ENCODE measurements at places on chromosomes 3 and 15. TPM values are rescaled to one million over a fixed set of nuclear protein-coding genes. Genes with fewer than 3 reads are reported as not detected.

DNA sequence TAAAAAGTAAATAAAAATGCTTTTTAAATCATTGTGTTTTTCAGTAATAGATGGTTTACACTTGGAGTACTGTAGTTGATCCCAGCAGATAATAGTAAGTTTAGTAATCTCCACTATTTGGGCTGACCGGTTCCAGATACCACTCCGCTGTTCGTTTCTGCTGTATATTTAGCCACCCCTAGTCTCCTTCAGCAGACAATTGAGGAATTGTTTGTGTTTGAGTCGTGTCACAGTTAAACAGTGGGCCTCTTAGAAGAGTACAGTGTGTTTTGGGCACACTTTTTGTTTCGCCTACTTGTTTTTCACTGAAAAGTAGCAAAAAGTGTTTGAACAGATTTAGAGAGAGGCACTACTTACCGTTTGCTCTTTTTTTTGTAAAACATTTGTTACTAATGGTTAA, 33.2 kb downstream of the PAK2 start:
- DNase-seq = no peak
- no peak overlapping the region for H3K27ac ChIP-seq
- no peaks in the 10 kb centered on the region for H3K36me3 ChIP-seq
- H3K4me1 ChIP-seq = no peaks in the 10 kb centered on the region
- no peaks in the 10 kb centered on the region for H3K27me3 ChIP-seq

GRCh38 chr15:73321496-73322450, 47.0 kb downstream of the HCN4 start:
- no peak for DNase-seq
- no peak overlapping the region for H3K27ac ChIP-seq
- no peak overlapping the region for H3K4me3 ChIP-seq

DNA sequence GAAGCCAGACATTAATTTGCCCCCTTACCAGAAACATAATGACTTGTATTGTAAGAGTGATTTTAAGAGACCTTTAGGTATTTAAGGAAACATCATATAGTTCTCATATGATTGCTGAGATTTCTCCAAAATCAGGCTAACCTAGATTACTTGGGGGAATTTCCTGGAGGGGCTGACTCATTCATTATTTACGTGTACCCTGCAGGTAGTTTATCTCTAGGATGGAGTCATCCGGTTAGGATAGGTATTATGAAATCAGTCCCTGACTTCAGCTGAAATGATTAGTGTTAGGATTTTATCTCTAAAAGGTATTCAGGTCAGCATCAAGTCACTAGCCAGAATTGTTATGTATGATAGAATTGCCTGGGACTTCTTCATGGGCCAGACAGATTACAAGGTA, 97.5 kb downstream of the TCF12 start:
- no peak overlapping the region for H3K4me3 ChIP-seq
- H3K27ac ChIP-seq = no peak overlapping the region
- no peaks in the 10 kb centered on the region for H3K27me3 ChIP-seq
- DNase-seq = no peak

DNA sequence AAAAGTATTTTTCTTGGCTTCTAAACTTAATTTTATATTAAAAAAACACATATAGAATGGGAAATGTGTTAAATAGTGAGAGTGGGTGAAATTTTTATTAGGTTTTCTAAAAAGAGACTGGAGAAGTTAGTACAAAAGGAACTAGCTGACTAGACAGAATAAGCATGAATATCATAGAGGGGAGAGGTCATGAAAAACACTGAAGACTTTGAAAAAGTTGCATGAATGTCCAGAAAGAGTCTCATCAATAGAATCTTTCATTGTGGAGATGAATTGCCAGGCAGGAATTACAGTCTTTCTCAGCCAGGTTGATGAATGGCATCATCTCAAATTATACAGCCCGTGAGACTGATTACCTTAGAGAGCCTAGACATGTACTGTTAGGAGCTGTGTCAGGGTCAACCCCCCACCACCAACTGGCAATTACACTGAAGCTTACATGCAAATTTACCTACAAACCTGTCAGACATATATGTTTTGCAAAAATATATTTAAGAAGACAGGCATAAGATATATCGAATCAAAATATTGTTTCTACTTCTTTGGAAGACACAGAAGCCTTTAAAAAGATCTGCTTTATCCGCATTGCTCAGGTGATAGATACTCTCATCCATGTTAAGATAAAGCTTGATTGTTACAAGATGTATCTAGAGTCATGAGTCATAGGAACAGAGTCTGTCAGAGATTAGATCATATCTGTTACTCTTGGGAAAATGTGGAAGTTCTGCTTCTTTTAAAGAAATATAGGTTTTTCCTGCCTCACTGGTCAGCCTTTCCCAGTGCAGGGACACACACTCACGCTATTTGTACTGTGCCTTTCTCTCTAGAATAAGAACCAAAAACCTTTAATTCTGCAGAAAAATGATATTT, 34.8 kb upstream of the PFN2 start:
- H3K27ac ChIP-seq = no peak overlapping the region
- H3K36me3 ChIP-seq = no peaks in the 10 kb centered on the region
- no peak for DNase-seq
- no peaks in the 10 kb centered on the region for H3K27me3 ChIP-seq
- H3K4me3 ChIP-seq = no peak overlapping the region
- H3K4me1 ChIP-seq = no peaks in the 10 kb centered on the region

DNA sequence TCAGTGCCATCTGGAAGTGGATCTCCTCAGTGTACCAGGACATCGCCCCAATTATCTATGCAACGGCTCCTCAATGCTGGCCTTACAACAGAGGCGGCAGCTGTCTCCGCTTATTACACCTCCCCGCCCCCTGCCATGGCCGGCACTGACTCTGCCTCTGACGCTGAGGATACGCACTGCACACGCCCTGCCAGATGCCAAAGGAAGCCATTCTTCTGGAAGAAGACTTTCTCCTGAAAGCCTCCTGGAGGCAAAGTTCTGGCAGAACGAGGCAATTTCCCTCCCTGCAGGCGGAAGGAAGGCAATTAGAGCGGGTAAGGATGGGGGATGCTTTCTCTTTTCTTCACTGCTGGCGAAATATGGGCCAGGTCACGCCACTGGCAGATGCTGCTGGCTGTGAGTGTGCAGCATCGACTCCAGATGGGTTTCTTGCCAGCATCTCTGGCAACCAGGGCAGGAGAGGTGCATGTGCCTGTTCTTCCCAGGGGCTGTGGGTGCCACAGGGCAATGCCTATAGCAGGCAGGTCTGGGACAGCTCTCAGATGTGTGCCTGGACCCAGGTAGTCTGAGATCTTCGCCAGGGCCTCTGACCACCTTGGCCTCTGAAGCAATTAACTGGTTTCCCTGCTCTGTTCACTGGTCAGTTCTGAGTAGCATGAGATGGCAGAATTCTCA, 62.2 kb upstream of the MRPS22 start:
- H3K36me3 ChIP-seq = no peaks in the 10 kb centered on the region
- no peaks in the 10 kb centered on the region for H3K27me3 ChIP-seq
- DNase-seq = no peak
- H3K4me1 ChIP-seq = no peaks in the 10 kb centered on the region
- H3K27ac ChIP-seq = no peak overlapping the region

DNA sequence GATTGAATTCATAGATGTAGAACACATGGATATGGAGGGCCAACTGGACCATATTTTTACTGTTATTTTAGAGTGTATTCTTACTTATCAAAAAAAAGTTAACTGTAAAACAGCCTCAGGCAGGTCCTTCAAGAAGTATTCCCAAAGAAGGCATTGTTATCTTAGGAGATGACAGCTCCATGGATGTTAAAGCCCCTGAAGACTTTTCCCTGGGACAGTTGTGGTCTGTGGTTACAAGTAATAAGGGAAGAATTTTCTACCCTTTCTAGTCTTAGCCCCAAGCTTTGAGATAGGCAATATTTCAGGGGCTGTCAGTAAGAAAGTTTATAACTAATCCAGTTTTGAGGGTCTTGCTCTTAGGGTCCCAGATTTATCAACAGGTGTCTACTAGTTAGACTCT, 62.5 kb downstream of the LRRC49 start:
- H3K4me1 ChIP-seq = no peaks in the 10 kb centered on the region
- H3K36me3 ChIP-seq = no peaks in the 10 kb centered on the region
- no peak overlapping the region for H3K27ac ChIP-seq
- H3K4me3 ChIP-seq = no peak overlapping the region
- no peak for DNase-seq

- DNase-seq = no peak
- H3K4me1 ChIP-seq = no peaks in the 10 kb centered on the region
- no peak overlapping the region for H3K27ac ChIP-seq
- H3K4me3 ChIP-seq = no peak overlapping the region
- no peaks in the 10 kb centered on the region for H3K27me3 ChIP-seq
Observed at GRCh38 chr3:96027718-96028117, 786.7 kb upstream of the EPHA6 start.

- peaks cover 12% of the 10 kb centered on the region for H3K4me1 ChIP-seq
- DNase-seq = no peak
- H3K27me3 ChIP-seq = no peaks in the 10 kb centered on the region
- no peak overlapping the region for H3K27ac ChIP-seq
Observed at GRCh38 chr3:112360561-112360960, 27.6 kb downstream of the CD200 start.

DNA sequence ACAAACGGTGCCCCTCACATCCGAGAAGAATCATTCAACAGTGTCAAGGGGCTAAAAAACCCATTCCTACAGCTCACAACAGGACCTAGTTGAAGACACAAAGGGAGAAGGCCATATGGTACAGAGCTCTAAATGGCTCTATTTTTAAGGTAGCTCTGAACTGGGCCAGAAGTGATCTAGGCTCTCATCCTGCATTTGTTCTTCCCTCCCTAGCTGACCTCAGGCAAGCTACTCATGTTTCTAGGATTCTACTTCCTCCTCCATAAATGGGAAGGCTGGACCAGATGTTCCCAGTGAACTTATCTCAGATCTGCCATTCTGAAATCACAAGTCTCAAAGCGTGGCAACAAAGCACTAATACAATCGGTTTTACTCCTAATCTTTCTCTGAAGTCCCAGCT, 62.3 kb downstream of the CPNE4 start:
- H3K4me1 ChIP-seq = no peaks in the 10 kb centered on the region
- H3K27ac ChIP-seq = no peak overlapping the region
- H3K27me3 ChIP-seq = no peaks in the 10 kb centered on the region
- no peak overlapping the region for H3K4me3 ChIP-seq

GRCh38 chr15:30043211-30043655, 39.5 kb upstream of the GOLGA8J start:
- no peaks in the 10 kb centered on the region for H3K27me3 ChIP-seq
- H3K4me3 ChIP-seq = no peak overlapping the region
- DNase-seq = peak; percentile 35
- H3K4me1 ChIP-seq = no peaks in the 10 kb centered on the region

DNA sequence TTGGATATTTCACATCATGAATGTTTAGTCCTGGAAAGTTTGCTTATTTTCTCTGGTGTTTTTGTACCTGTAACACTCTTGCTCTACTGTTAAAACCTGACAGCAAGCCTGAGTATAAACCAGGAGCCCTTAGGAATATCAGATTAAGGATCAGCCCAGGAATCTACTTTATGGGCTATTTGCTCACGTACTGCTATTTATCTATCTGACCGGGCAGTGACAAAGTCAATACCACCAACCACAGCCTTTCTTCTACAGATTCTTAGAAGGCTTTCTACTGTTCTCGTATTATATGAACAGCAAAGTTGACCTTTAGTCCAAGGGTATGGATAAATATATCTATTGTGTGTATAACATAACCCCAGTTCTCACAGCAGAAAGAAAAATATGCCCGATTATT, 521.2 kb downstream of the RBMS3 start:
- H3K4me3 ChIP-seq = no peak overlapping the region
- no peaks in the 10 kb centered on the region for H3K4me1 ChIP-seq
- H3K27me3 ChIP-seq = no peaks in the 10 kb centered on the region
- H3K36me3 ChIP-seq = no peaks in the 10 kb centered on the region
- no peak for DNase-seq

- H3K4me1 ChIP-seq = peaks cover 3% of the 10 kb centered on the region
- no peaks in the 10 kb centered on the region for H3K36me3 ChIP-seq
- H3K4me3 ChIP-seq = no peak overlapping the region
- no peak overlapping the region for H3K27ac ChIP-seq
- no peaks in the 10 kb centered on the region for H3K27me3 ChIP-seq
Observed at GRCh38 chr3:119774444-119774843, 7.5 kb upstream of the NR1I2 start.

DNA sequence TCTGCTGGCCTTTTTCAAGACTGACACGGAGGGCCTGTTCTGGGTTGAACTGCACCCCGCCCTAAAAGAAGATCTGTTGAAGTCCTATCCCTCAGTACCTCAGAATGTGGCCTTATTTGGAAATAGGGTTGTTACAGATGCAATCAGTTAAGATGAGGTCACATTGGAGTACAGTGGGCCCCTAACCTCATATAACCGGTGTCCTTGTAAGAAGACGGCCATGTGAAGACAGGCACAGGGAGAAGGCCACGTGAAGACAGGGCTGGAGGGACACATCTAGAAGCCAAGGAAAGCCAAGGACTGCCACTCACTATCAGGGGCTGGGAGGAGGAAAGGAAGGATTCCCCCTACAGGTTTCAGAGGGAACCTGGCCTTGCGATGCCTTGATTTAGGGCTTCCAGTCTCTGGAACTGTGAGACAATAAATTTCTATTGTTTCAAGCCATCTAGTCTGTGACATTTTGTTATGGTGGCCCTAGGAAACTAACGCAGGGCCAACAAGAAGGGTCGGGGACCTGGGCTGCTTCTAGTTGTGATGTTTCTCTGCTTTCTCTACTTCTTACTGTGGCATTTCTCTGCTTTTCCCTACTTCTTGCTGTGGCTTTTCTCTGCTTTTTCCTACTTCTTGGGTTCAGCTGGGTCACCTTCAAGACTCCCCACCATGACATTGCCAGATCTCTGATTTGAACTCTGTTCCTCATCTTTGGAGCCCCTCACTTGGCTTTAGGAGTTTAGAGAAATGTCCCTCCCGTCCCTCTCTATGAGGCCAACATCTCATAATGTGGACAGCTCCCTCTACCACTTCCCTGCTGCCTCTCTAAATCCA, 4.8 kb upstream of the CCDC174 start:
- H3K27me3 ChIP-seq = peaks cover 19% of the 10 kb centered on the region
- H3K36me3 ChIP-seq = no peaks in the 10 kb centered on the region
- no peak overlapping the region for H3K4me3 ChIP-seq

GRCh38 chr3:125110876-125111480, 55.2 kb upstream of the HEG1 start:
- H3K36me3 ChIP-seq = no peaks in the 10 kb centered on the region
- no peak overlapping the region for H3K27ac ChIP-seq
- no peaks in the 10 kb centered on the region for H3K27me3 ChIP-seq
- no peak overlapping the region for H3K4me3 ChIP-seq
- no peak for DNase-seq

GRCh38 chr3:171788546-171789351, 21.5 kb downstream of the PLD1 start:
- no peaks in the 10 kb centered on the region for H3K27me3 ChIP-seq
- peaks cover 40% of the 10 kb centered on the region for H3K4me1 ChIP-seq
- no peaks in the 10 kb centered on the region for H3K36me3 ChIP-seq
- H3K4me3 ChIP-seq = no peak overlapping the region
- DNase-seq = no peak

- DNase-seq = no peak
- no peaks in the 10 kb centered on the region for H3K36me3 ChIP-seq
- H3K27ac ChIP-seq = no peak overlapping the region
- H3K4me1 ChIP-seq = no peaks in the 10 kb centered on the region
- no peak overlapping the region for H3K4me3 ChIP-seq
Observed at GRCh38 chr3:114323546-114324254, 29.9 kb downstream of the TIGIT start.

- no peaks in the 10 kb centered on the region for H3K36me3 ChIP-seq
- no peak for DNase-seq
- peaks cover 4% of the 10 kb centered on the region for H3K27me3 ChIP-seq
- H3K4me3 ChIP-seq = no peak overlapping the region
- H3K4me1 ChIP-seq = peaks cover 6% of the 10 kb centered on the region
Observed at GRCh38 chr3:14839236-14839635, 20.5 kb downstream of the FGD5 start.

CX3CR1 gene
- 5.3 TPM for polyA plus RNA-seq

CELSR3 gene
- polyA plus RNA-seq = 0.83 TPM

TM6SF1 gene
- 5.3 TPM for polyA plus RNA-seq

SLC12A1 gene
- 0.82 TPM for polyA plus RNA-seq

SNTN gene
- polyA plus RNA-seq = 3.6 TPM

HIGD2B gene
- not detected for polyA plus RNA-seq

BTD gene
- polyA plus RNA-seq = 17.8 TPM

UTS2B gene
- 1.1 TPM for polyA plus RNA-seq
